ENCODE measurements at places on chromosomes 2 and 18. TPM values are rescaled to one million over a fixed set of nuclear protein-coding genes. Genes with fewer than 3 reads are reported as not detected.

PDE11A gene
- total RNA-seq: not detected

DYNC2LI1 gene
- total RNA-seq: 21.3 TPM

DNA sequence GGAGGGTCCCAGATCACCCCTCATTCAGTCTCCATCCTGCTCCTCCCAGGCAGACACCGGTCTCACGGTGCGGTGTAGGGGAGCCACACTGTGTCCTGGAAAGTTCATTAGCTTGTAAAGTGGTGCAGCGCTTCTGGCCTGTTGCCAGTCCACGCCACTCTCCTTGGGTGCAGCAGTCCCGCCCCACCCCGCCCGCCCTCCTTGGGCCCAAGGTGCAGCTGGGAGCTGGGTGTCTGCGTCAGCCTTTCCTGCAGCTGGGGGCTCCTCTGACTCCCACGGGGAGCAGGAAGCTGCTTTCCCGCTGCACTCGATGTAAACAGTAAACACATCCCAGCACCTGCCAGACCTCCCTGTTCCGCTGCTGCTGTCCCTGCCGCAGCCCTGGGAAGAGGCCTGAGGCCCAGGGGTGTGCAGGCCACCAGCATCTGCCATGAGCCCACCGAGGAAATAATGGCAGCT, 53.8 kb upstream of the ASB18 start:
- no peak for DNase-seq

- no peak for DNase-seq
These were observed 340 bp downstream of the SLC40A1 start for GRCh38 chr2:189580241-189580651.

GRCh38 chr18:49652881-49653724, 91.2 kb downstream of the LIPG start:
- DNase-seq: no peak
